Activated T-cell treated with anti-CD3 and anti-CD28 coated beads for 24 hours (primary cell): ENCODE measurements at places on chromosomes 3 and 15.

GRCh38 chr3:193662757-193663322, 69.8 kb downstream of the OPA1 start:
- DNase-seq, result no peak

GRCh38 chr3:22569570-22569969, 633.6 kb upstream of the UBE2E2 start:
- DNase-seq, result no peak

DNA sequence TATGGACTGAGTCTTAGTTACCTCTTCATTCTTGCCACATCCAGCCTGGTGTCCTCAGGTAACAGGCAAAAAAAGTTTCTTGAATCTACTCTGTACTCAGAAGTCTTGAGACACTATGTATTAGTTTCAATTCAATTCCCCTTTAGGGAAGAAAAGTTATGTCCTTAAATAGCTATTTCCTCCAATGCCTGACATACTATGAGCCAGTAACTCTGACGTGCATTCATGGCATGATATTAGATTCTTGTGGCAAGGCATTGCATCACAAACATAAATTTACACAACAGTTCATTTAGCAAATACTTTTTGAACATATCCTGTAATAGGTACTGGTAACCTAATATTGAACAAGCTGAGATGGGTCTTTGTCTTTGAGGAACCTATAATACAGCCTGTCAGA, 109.3 kb upstream of the FOXB1 start:
- no peak for DNase-seq

GRCh38 chr15:63254991-63255390, 22.4 kb upstream of the APH1B start:
- no peak for DNase-seq

- no peak for DNase-seq
These were observed 211.9 kb downstream of the CBLB start for GRCh38 chr3:105656651-105657504.

DNA sequence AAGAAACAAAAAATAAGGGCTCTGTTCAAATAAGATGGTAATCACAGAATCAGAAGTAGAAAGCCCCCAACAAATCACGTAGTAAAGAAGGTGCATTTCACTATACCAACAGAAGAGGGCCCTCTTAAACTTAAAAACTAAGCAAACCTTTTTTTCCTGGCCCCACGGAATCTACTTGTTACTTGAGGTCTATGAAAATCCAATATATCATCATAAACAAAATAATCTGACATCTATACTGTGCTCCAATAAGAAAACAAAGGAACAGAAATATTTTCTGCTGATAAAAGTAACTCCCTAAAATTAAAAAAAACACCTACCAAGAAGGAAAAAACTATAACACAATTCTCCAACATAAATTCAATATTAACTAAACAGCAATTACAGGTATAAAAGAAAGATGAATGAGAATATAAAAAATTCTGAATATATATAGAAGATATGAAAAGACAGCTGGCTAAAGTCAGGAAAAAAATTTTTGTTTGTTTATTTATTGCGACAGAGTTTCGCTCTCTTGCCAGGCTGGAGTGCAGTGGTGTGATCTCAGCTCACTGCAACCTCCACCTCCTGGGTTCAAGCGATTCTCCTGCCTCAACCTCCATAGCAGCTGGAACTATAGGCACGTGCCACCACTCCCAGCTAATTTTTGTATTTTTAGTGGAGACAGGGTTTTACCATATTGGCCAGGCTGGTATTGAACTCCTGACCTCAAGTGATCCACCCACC, 81.8 kb downstream of the CLASP2 start:
- no peak for DNase-seq

- DNase-seq, result no peak
These were observed 43.2 kb downstream of the LDHAL6B start for GRCh38 chr15:59249816-59250215.

DNA sequence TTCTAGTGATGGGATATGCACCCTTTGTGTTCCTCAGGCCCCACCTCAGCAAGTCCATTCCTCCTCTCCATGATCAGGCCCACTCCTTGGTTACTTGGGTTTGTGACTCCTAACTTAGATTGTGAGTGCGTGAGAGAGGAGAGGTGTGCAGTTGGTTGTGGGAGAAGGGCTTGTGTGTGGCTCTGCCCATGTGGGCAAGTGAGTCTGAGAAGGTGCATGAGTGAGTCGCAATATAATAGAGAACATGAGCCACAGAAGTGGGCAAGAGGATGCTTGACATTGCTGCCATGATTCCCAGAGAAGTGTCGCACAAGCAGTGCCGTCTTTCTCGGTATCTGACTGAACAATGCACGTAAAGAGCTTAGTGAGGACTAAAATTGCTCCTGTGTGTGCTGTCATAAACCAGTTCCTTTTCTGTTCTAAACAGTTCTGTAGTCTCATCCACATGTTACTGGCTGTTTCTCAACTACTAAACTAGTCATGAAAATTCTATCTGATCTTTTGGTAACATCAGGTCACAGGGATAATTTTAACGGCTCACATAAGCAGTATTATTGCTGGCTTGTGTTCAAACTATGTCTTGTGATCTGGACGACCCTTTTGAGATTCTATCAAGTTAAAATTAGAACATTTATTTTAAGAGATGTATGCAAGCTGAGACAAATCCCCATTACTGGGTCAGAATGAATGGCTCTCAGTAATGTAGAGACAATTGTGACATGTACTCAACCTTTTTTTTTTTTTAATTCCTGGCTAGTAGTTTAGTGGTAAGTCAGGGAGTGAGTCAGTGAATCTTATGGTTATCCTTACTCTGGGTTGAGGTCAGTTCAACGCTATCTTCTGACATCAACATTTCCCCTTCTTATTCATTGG, 25.6 kb downstream of the GYG1 start:
- DNase-seq, result no peak

- no peak for DNase-seq
These were observed 93.0 kb upstream of the LYSMD4 start for GRCh38 chr15:99826157-99826780.

DNA sequence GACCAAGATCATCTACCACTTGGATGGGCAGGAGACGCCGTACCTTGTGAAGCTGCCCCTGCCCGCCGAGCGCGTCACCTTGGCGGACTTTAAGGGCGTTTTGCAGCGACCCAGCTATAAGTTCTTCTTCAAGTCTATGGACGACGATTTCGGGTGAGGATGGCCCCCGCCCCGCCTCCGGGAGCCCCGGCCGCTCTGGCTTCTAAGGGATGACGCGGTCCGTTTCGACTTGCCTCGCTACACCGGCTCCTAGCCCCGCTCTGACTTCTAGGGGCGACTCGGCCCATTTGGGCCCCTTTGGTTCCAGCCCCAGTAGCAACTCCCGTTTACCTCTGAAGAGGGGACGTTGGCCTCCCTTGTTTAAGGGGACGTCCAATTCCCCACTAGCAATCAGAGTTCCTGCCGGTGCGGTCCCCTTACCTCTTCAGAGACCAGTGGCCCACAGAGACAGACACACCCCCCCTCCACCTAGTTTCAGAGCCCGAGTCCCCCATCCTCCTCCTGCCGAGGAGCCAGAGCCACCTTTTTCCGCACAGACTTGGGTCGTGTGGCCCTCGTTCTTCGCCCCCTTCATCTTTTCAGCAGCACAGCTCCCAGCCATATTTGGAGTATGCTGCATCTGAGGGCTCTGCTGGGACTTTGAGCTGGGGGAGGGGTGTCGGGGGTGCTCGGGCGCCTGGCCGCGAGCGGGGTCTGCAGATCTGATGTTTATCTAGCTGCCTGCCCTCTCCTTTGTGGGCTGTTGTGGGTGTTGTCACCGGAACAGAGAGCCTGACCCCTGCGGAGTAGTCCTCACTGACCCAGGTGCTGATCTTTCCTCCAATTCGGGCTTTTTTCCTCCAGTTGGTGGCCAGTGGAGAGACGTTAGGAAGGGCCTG, 706 bp downstream of the DVL3 start:
- DNase-seq, result peak; percentile 29

DNA sequence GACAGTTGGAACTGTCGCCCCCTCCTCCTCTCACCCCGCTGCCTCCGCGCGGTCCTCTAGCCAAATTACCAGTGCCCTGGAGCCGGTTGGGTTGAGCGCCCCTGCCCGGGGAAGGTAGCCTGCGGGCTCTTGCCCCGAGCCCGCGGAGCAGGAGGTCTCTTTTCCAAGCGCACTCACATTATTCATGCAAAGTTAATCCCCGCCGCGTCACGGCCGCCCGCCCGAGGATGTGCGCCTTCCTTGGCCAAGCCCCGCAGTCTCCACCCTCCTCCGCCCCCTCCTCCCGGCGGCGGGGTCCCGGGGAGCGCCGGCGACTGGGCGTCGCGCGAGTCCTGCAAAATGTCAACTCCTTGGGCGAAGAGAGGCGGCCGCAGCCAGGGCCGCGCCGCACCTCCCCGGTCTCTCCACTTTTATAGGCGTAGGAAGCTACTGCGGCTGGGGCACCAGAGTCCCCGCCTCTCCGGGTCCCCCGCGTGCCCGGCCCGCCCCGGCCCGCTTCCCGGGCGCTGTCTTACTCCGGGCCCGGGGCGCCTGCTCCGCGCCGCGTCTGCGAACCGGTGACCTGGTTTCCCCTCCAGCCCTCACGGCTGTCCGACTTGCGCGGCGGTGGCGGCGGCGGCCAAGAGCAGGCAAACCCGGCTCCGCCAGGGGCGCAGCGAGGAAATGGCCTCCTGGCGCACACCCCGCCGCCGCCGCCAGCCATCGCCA, at the start of gene THRB:
THRB (minus strand) TSS at position 233 of the 708 bp plus-strand sequence.
- no peak for DNase-seq

DNA sequence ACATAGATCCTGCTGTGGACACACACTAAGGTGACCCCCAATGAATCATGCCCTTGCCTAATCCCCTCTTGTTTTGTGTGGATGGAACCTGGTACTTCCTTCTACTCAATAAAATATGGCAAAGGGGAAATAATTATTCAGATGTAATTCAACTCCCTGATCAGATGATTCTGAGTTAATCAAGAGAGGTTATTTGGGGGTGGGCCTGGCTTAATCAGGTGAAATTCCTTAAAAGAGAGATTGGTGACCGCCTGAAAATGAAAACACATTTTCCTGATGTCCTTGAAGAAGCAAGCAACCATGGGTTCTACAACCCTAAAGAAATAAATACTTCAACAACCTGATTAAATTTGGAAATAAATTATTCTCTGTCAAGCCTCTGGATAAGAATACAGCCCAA, 8.3 kb upstream of the SLITRK3 start:
- DNase-seq, result no peak

GRCh38 chr15:87707566-87708130, 548.9 kb downstream of the NTRK3 start:
- no peak for DNase-seq

DNA sequence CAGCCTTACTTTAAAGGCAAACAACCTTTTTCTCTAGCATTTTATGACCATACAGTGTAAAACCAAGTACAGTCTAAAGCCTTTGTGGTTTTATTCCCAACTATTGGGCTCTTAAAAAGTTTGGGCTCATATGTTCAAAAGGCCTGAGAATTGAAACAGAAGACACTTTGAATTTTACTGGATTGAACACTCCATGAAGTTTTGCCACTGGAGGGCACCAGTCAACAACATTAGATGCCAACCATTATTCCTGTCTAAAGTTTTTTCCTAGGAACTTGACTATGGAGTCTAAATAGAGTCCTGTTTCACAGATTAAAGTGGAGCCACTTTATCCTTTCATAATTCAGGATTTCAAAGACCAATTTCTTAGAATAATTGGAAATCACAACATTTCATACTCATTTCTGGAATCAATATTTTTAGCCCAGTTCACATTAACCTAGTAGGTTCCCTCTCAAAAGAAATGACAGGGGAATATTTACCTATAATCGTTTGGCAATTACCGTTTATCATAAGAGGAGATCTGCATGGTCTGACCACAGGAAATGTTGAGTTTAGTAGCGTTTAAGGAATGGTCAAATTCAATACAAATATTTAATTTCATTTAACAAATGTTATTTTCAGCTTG, 244.1 kb upstream of the PDZRN3 start:
- DNase-seq, result no peak

DNA sequence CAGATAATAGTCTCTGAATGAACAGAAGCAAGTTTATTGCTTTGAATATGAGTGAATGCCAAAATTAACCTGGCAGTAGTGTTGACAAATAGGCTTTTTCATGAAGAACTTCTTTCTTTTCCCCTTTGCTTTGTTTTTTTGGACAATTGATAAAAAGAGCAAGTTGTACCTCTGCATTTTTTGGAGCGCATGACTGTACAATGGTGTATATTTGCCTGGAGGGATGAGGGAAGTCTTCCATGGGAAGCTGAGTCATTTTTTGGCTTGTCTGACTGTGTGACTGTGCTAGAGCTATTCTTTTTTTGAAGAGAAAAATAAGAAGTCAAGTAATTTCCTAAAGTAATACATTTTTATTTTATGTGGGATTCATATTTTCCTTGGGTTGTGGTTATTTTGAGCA, 186.9 kb downstream of the KLHL25 start:
- no peak for DNase-seq

DNA sequence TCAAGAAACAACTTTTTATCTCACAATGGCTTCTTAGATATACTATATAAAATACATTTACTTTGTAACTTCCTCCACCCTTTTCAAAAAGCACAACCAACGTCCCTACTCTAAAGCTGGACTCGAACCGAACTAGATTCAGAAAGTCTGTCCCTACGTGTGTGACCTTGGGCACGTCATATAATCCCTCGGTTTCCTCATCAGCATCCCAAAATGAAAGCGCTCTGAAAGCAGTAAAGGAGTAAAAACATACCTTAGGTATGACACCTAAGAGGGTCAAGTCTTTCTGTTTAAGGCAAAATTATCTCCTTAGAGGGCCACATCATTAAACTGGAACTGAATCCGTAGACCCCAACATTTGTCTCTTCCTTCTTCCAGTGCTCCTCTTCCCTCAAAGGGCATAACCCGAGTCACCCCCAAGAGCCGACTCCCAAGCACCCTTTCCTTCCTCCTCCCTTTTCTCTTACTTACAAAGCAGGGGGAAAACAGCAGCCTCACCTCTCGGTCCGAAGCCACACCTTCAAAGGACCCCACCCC, 663 bp downstream of the PDCD10 start:
- DNase-seq, result no peak

- DNase-seq, result peak; percentile 36
These were observed 1.1 kb upstream of the PARP15 start for GRCh38 chr3:122576174-122576940.

DNA sequence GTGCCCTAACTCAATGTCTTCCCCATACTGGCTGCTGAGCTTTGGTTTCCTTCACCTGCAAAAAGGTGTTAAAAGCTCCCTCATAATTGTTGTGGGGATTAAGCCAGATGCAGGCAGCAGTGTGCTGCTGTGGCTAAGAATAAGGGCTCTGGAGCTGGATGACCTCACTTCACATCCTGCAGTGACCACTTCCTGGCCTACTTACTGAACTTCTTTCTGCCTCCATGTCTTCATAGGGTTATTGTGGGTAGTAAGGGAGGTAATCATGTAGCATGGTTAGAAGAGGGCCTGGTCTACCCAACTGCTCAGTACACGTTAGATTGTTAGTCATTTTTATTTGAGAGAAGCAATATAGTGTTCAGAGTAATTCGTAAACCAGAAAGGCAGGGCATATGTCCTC, 18.4 kb downstream of the GYG1 start:
- no peak for DNase-seq

DNA sequence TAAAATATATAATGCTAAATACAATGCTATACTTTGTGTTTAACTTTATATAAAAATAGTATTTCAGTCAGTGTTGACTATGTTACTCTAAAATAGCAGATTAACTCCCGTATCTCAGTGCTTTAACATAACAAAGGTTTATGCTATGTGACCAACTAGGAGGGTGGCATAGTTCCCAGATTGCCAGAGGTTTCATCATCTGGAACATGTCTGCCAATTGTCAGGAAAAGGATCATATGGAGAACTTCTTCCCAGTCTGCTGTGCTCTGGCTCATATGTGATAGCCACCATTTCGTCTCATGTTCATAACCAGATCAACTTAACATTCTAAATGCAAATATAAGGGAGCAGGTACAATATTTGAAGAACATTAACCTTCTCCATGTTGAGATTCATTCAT, 720.2 kb downstream of the MCTP2 start:
- DNase-seq, result no peak
